ENCODE measurements at places on chromosomes 3 and 15.

GRCh38 chr3:150079029-150079739 is 108.5 kb upstream of the PFN2 start:
- no peak for DNase-seq

DNA sequence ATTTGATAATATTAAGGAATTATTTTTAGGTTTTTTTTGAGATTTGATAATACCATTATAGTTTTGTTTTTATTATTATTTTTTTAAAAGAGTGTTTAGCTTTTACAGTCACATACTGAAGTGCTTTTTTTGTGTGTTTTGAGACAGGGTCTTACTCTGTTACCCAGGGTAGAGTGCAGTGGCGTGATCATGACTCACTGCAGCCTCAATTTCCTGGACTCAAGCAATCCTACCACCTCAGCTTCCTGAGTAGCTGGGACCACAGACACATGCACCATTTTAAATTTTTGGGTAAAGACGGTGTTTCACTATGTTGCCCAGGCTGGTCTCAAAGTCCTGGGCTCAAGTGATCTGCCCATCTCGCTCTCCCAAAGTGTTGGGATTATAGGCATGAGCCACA is 73.0 kb downstream of the SUMF1 start:
- no peak for DNase-seq

GRCh38 chr15:61122647-61123375 is 106.3 kb downstream of the RORA start:
- no peak for DNase-seq

GRCh38 chr3:126005951-126006350 is 37.0 kb downstream of the ROPN1B start:
- no peak for DNase-seq

- no peak for DNase-seq
These were observed 76.3 kb upstream of the SLCO2A1 start for GRCh38 chr3:134105876-134106556.

GRCh38 chr3:49498239-49498638 is 28.2 kb downstream of the DAG1 start:
- no peak for DNase-seq
